ENCODE measurements at places on chromosomes 12 and 14. TPM values are rescaled to one million over a fixed set of nuclear protein-coding genes. Genes with fewer than 3 reads are reported as not detected.

DNA sequence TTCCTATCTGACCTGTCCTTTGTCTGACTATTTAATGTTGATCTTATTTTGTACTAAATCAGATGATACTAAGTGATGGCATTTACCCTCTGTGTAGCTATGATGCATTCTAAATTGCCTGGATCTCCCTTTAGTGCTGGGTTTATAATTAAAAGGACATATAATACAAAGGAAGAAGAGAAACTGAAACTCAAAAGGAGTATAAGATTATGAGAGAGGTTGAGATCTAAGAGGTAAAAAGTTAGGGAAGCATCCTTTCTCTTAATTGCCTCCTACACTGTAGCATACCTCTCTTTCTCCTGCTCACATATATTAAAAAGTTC lies 86.9 kb upstream of the MON2 start:
- DNase-seq: no peak

DNA sequence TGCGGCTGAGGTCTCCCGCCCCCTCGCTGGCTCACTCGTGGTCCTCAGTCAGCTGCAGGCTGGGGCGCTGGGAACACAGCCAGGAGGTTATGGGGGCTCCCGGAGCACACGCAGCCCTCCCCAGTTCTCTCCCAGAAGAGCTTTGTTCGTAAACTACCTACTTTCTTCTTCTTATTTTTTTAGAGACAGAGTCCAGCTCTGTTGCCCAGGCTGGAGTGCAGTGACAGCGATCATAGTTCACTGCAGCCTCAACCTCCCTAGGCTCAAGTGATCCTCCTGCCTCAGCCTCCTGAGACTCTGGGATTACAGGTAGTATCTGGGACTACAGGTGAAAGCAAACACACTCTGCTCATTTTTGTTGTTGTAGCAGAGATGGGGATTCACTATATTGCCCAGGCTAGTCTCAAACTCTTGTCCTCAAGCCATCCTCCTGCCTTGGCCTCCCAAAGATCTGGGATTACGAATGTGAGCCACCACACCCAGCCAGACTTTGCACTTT lies 15.5 kb upstream of the PLA2G1B start:
- DNase-seq: no peak

DNA sequence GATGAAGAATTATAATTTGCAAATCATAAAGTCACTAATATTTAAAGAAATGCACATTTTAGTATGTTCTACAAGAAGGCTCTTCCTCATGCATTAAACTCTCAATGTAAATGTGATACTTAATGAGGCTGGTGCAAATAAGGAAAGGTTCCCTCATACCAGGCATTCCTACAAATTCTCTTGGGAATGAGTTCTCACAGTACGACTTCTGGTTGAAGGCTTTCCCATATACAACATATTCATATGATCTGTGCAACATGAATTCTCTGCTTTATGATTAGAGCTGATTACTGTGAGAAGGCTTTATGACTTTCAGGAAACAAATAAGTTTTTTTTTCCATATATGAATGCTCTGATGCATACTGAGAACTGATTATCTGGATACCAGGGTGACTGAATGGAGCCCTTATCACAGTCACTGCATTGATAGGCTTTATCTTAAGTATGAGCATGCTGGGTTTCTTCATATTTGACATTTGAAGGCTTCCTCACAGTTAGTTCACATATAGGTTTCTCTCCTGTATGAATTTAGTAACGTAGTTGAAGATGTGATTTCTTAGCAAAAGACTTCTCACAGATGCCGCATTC lies 293.9 kb downstream of the RAD51B start:
- no peak for DNase-seq

DNA sequence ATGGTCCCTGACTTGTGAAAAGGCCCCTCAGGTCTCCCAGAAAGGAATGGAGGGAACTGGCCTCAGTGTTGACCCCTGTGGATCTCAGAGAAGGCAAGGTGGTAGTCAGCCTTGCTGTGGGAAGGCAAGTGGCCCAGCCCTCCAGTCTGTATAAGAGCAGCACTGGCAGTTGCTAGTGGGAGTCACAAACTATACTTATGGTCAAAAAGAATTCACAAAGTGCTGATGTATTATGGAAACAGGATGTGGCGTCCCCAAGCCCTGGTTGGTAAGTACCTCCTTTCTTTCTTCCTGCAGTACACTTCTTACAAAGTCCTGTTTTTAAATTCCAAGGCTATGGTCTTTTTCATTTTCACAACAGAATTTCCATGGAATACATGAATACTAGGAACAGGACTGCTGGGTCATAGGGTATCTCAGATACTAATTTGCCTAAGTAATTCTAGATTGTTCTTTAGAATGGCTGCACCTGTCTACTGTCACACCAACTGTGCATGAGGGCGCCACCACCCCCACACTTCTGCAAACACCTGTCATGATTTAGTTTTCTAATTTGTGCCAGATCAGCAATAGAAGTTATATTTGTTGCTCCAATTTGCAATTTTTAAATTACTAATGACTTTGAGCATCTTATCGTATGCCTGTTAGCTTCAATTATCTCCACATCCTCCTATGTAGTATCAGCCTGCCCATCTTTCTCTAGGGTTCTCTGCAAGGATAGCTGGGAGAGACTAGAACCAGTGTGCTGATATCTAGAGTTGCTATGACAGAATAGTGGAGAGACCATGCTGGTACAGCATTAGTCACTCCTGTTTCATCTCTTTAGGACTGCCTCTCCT lies 40.7 kb upstream of the TMEM263 start:
- DNase-seq: no peak

GRCh38 chr14:99147366-99147740 lies 124.6 kb downstream of the BCL11B start:
- no peak for DNase-seq

GRCh38 chr12:111409780-111410430 lies 4.2 kb downstream of the SH2B3 start:
- DNase-seq: peak; percentile 91

DNA sequence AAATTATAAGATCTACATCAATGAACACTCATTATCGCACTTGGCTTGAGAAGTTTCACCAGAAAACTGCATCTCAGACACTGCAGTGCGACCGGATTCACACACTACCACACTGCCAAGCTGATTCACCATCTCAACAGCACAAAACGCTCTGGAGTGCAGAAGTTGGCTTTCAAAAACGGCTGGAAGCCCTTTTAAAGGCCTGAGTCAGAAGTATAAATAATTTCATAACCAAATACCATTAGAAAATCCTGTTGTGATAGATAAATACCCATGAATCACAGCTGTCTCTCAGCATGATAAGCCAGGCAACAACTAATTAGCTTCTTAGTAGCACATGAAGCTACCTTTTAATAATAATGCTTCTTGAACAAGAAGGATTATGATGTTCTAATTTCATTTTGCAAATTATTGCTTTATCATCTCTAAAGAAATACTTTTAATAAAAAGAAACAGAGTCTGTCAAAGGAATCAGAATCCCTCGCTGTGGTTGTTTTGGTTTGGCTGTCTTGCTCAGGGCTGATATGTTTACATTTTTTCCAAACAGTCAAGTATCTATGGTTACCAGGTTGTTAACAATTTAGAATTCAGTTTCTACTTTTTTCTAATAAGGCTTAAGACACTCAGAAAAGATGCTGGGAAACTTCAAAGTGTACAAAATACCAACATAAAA lies 51.2 kb downstream of the SLC2A13 start:
- peak; percentile 17 for DNase-seq

GRCh38 chr12:46701356-46701755 lies 124.4 kb downstream of the SLC38A4 start:
- no peak for DNase-seq

- no peak for DNase-seq
Observed at GRCh38 chr12:106323537-106323936, 21.0 kb downstream of the TCP11L2 start.

DNA sequence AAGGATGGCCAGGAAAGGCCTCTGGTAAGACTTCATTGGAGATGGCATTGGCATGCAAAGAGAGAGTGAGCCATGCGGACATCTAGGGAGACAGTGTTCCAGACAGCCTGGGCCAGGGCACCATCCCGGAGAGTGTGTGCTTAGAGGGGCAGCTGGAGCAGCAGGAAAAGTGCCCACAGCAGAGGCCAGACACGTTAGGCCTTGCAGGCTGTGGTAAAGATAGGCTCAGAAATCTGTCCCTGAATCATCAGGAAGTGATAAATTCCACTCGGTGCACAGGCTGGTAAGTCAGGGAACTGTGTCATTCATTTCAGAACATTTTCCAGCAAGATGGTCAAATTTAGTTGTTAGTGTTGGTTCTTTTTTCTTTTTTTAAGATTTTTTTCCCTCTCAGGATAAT lies 8.8 kb downstream of the GALNT16 start:
- peak; percentile 43 for DNase-seq

- no peak for DNase-seq
Observed at GRCh38 chr12:94951071-94951934, 52.2 kb downstream of the NDUFA12 start.

GRCh38 chr12:25069224-25069623 lies 120.3 kb upstream of the BCAT1 start:
- DNase-seq: peak; percentile 27

The MCRS1 gene
- 42.9 TPM for total RNA-seq

The SBNO1 gene
- total RNA-seq: 14.4 TPM

The DAO gene
- not detected for total RNA-seq

The CISTR gene
- not detected for total RNA-seq
